ENCODE measurements at places on chromosomes 1 and 21.

GRCh38 chr1:169610858-169611257 is 19.1 kb downstream of the SELP start:
- no peak for DNase-seq

GRCh38 chr1:111487133-111487532 is 13.3 kb downstream of the C1orf162 start:
- no peak for DNase-seq

DNA sequence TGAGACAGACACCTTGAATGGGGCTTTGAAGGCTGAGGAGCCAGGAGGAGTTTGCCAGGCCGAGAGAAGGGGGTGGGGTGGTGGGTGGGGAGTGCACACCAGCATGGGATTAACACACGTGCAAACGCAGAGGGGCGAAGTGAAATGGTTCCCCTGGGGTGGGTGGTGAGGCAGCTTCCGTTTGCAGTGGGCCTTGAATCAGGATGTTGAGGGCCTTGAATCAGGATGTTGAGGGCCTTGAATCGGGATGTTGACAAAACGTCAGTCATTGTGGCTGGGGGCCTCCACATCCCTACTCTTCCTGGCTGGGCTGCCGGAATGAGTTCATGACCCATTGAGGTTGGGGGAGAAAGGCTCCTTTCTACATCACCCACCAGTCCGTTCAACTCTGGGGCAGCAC is 16.6 kb downstream of the LDLRAP1 start:
- DNase-seq: no peak

DNA sequence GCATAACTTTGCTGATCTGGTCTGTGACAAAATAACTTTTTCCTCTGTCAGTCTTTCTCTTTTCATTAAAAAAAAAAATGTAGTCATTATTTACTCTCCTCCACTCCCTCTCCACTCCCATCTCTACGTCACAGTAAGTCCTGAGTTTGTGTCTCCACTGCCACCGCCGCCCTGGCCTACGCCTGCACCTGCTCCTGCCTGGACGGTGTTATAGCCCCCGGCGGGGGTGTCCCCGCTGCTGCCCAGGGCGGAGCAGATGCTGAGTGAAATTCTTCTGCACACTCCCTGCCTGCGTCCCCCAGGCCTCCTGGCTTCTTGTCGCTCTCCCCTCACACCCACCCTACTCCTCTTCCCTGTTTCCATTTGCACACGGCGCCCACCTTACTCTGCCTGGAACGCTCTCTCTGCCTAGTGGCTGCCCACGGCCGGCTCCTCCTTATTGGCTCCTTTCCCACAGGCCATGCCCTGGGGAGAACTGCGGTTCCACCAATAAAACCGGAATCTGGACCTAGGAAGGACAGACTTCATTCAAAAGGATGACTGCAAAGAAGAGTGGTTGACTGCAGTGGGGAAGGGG is 55.2 kb upstream of the C1orf174 start:
- no peak for DNase-seq

GRCh38 chr1:215877452-215877951 is 310.4 kb downstream of the KCTD3 start:
- DNase-seq: no peak

DNA sequence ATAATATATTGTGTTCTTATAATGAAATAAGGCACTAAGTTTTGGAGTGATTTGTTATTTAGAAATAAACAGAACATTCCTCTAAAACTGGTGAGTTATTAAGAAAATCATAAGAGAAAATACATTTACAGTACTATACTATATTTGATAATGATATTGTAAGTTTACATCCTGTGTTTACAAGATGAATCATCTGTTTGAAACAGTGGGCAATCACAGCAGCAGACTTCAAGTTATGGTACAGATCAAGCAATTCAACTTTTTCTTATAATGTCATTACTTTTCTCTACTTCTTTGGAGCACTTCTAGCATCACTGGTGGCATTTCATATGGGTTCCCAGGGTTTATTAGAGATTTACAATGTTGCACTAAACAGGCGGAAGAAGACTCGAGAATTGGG is 86.5 kb upstream of the BRINP3 start:
- DNase-seq: no peak

Measured in fibroblast of skin of abdomen (primary cell).